ENCODE measurements at places on chromosomes 2 and 18. TPM values are rescaled to one million over a fixed set of nuclear protein-coding genes. Genes with fewer than 3 reads are reported as not detected.

The ASNSD1 gene
- total RNA-seq, result 44.5 TPM

The TUBA3D gene
- total RNA-seq, result not detected

The LOXHD1 gene
- total RNA-seq, result not detected

The TSPYL6 gene
- not detected for total RNA-seq

The PLGLB1 gene
- total RNA-seq, result 0.48 TPM

DNA sequence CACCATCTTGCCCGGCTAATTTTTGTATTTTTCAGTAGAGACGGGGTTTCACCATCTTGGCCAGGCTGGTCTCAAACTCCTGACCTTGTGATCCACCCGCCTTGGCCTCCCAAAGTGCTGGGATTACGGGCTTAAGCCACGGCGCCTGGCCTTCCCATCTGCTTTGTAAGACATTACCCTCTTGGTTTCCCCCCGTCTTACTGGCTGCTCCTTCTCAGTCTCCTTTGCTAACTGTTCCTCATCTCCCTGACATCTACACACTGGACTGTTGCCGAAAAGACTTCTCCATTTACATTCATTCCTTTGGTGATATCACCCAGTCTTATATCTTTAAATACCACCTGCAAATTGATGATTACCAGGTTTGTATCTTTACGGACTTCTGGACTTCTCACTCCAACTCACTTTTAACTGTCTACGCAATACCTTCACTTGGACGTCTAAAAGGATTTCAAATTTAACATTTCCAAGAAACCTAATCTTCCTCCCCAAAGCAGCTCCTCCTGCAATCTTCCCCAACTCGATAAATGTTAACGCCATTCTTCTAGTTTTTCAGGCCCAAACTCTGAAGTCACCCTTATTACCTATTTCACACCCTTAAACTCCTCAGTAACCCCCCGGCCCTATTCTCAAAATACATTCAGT lies 37.9 kb downstream of the YES1 start:
- no peak overlapping the region for H3K4me3 ChIP-seq
- H3K4me1 ChIP-seq, result no peaks in the 10 kb centered on the region
- H3K27ac ChIP-seq, result no peak overlapping the region
- DNase-seq, result no peak
- H3K36me3 ChIP-seq, result peaks cover 2% of the 10 kb centered on the region

- H3K4me1 ChIP-seq, result no peaks in the 10 kb centered on the region
- H3K4me3 ChIP-seq, result no peak overlapping the region
- no peaks in the 10 kb centered on the region for H3K36me3 ChIP-seq
- H3K27me3 ChIP-seq, result peaks cover 4% of the 10 kb centered on the region
Measured at GRCh38 chr2:121128741-121129659, 156.0 kb downstream of the TFCP2L1 start.

DNA sequence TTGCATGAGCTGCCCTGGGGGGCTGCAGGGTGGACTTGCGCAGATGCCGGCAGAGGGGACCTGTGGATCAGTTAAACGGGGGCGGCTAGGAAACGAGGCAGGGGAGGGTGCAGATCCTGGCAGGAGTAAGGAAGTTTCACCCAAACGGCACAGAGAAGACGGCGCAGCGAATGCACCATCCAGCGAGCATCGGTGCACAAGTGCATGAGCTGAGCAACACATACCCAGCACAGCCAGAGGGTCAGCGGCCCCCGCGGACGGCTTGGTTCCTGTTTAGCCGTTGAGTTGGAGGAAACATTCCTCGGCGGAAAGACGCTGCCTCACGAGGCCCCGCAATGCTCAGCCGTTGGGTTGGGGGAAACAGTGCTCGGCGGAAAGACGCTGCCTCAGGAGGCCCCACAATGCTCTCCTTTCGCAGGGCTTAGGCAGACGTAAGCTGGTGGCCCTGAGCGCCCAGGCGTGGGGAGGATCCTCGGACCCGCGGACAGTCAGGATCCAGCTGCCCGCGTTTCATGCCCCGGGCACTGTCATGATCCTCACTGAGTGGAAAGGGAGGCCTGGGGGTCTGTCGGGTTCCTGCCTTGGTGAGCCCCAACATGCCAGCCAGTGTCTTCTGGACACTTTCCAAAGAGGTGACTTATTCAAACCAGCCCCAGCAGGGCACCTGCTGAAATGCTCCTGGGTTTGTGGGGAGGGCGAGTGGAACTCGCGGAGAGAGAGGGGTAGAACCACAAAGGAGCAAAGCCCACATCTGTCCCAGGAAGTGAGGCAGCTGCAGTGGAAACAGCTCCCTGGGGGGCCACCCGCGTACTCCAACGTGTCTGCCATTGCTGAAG lies 86.3 kb downstream of the NDUFA10 start:
- H3K27ac ChIP-seq, result no peak overlapping the region
- H3K4me1 ChIP-seq, result peaks cover 8% of the 10 kb centered on the region
- no peaks in the 10 kb centered on the region for H3K27me3 ChIP-seq
- peaks cover 2% of the 10 kb centered on the region for H3K36me3 ChIP-seq
- H3K4me3 ChIP-seq, result no peak overlapping the region

GRCh38 chr2:160345071-160345764 lies 145.1 kb upstream of the ITGB6 start:
- H3K36me3 ChIP-seq, result peaks cover 2% of the 10 kb centered on the region
- H3K27me3 ChIP-seq, result no peaks in the 10 kb centered on the region
- peak overlapping the region; percentile 67 for H3K27ac ChIP-seq
- DNase-seq, result no peak

DNA sequence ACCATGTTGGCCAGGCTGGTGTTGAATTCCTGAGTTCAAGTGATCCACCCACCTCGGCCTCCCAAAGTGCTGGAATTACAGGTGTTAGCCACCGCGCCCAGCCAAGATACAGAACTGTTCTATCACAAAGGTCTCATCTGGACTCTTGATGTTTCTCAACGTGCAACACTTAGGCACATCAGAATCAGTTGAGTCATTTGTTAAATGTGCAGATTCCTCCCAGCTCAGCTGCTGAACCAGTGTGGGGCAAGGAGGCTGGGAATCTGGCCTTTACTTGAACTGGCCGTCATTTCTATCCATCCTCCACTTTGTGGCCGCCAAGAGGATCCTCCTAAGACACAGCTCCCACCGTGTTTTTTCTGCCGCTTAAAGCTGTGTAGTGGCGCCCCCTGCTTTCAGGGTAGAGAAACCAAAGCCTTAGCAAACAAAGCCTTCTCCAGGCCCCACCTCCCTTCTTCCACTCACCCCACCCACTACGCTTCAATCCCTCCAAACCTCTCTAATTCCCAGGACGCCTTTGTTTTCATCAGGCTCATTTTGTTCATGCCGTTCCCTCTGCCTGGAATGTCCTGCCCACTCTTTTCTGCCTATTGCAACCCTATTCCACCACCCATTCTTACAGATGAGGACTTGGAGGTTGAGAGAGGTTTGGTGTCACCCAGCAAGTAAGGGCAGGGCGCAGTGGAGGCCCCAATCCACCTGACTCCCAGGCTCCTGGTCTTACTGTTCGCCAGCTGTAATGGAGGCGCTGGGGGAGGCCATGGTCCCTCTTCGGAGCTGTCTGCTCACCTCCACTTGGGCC lies 776 bp upstream of the SPEG start:
- no peak overlapping the region for H3K4me3 ChIP-seq
- DNase-seq, result peak; percentile 55
- H3K4me1 ChIP-seq, result no peaks in the 10 kb centered on the region
- no peaks in the 10 kb centered on the region for H3K36me3 ChIP-seq
- H3K27ac ChIP-seq, result no peak overlapping the region

DNA sequence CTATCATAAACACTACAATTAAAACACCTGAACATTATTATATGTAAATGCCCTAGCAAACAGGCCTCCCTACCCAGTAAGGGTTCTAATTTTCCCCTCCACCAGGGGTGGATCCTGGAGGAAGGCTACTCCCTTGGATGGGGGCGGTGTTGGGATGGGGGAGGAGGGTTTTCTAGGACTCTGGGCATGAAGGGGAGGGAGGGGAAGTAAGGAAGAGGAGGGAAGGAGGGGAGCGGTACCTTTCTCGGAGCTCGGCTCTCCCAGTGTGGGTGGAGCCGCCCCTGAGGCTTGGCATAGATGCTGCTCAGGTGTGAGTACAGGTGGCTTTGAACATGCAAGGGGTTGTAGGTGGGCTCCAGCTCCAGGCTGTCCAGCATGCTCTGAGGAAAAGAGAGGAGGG lies 5.4 kb downstream of the DOK1 start:
- H3K27me3 ChIP-seq, result peaks cover 11% of the 10 kb centered on the region
- peaks cover 5% of the 10 kb centered on the region for H3K4me1 ChIP-seq
- H3K27ac ChIP-seq, result no peak overlapping the region
- no peak for DNase-seq
- peaks cover 4% of the 10 kb centered on the region for H3K36me3 ChIP-seq
